Activated T-cell treated with anti-CD3 and anti-CD28 coated beads for 24 hours (primary cell): ENCODE measurements at places on chromosomes 12 and 14.
A peak's percentile ranks its signal among the peaks of the same experiment; 100 is the strongest.

- no peak for DNase-seq
Measured at GRCh38 chr12:117521867-117522266, 160.4 kb upstream of the NOS1 start.

DNA sequence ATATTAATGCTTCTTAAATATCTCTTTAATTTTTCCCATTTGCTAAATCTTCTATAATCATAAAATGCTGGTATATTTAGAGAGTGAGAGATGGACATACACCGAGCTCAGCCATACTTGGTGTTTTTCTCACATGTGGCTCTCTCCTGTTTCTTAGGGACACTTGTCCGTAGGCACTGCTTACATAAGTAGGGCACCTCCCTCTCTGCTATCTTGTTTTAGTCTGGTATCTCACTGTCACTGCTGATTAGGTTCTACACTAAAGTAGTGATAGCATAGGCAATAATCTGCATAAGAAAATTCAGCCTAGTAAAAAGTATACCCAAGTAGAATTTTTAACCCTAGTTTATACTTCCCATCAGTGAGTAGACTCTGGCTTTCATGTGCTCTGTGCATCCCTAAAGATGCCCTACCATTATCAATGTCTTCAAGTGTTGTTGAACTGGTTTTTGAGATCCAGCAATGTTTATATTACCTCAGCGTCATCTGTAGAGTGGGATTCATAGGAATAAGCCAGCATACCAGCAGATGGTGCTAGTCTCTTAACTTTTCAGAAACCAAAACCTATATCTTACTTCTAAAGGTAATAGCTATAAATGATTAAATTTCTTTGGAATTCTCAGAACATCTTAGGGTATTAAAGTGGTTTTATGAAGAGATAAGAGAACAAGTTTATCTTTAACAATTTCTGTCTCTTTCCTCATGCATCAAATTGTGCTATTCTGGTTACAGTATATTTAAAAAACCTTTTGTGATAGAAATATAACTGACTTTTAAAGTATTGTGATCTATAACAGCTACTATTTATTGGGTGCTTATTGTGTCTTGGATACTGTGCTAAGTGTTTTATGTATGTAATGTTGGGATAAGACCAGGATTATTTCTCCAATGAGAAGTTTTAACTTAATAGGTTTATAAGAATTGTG is 32.9 kb downstream of the ARID2 start:
- no peak for DNase-seq

DNA sequence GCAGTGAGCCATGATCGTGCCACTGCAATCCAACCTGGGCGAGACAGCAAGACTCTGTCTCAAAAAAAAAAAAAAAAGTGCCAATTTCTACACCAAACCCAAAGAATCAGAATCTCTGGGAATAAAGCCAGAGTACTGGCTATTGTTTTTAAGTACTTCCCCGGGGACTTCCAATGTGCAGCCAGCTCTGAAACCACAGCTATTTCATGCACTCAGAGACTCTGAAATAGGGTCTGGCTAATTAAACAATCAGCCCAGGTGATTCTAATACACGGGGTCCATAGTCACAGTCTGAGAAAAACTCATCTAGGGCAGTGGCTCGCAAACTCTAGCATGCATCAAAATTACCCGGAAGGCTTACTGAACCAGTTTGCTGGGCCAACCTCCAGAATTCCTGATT is 56.3 kb downstream of the SIX6 start:
- DNase-seq: no peak

DNA sequence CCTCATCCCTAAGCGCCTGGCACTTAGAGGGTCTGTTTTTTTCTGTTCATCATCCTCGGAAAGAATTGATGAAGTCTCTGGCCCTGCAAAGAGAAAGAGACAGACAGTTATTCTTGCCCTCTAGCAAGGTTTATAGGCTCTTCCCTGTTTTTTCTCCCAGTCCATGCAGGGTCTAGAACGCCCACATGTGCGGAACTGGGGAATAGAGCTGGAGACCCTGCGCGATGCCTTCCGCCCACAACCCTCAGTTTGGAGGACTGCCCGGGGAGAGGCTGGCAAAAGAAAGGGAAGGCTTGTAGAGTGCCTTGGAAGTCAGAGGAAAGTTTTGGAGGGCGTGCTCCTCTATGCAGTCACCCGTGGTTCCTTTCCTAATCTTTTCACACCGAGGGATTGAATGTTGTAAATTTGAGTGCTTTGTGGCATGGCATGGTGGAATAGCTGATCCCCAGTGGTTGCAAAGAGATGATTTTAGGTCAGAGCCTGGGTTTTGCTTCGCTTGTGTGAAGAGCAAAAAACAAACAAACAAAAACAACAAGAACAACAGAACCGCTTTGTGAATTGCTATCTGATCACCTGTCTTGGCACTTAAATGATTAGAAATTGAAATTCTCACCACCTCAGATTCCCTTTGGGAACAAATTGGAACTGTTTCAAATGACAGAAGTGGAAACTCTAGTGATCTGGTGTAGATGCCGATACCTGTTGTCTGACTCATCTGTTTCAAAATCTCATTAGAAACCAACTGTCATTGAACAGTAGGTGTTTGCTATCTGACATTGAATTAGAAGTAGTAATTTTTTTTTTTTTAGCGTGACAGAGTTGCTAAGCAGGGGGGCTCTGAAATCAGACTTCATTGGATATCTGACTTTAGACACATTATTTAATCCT is 947 bp downstream of the GAS2L3 start:
- DNase-seq: no peak

DNA sequence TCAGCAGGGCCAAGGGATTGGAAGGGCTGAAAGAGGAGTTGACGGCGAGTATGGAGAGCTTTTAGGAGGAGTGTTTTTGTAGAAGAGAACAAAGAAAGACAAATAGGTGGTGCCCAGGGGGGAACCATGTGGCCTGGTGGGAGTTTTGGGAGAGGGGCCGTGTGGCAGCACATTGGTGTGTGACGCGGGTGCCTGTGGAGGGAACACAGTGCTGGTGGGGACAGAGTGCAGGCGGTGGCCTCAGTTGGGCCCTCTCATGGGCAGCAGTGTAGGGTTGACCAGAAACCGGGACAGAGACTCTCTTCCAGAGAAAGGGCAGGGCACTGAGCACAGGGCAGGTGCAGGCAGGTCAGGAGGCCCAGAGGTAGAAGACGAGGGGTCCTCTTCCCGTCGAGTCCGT is 56.5 kb downstream of the TECPR2 start:
- no peak for DNase-seq

DNA sequence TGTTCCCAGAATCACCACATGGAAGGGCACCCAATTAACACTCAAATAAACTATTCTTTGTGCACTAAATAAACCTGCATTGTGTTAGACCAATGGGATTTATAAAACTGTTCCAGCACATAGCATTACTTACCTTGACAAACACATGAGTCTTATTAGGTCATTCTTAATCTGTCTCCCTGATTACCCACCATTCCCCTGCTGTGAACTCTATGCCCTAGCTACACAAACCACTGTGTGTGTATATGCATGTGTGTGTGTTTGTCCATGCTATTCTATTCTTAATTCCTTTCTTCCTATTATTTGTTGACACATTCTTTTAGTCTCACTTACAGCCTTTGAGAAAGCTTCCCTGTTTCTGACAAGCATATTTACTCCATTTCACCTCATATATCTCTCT is 303.6 kb upstream of the GARIN6 start:
- no peak for DNase-seq

DNA sequence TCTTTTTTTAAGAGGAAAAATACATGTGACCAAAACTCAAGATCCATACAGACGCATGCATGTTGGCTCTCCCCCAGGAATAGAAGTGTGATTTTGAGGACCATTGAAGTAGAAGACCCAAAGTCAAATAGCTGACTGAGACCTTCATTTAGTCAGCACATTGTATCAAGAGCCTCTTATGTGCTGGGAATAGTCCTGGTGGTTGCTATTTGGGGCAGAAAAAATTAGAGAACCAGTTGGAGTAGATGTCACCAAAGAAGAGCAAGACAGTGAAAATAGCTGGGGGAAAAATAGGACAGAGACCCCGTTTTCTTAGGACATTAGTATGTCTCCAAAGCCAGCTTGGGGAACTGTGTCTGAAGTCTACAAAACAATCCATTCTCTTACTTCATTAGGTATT is 93.6 kb downstream of the PELI2 start:
- DNase-seq: no peak

- DNase-seq: no peak
Measured at GRCh38 chr12:19712041-19712440, 272.7 kb downstream of the AEBP2 start.

- no peak for DNase-seq
Measured at GRCh38 chr12:58668871-58669270, 251.4 kb downstream of the LRIG3 start.

GRCh38 chr12:49825971-49826421 is 2.2 kb downstream of the NCKAP5L start:
- DNase-seq: no peak

- DNase-seq: no peak
Measured at GRCh38 chr12:92533280-92533890, 169.4 kb upstream of the PLEKHG7 start.

GRCh38 chr14:35333797-35334743 is 41.9 kb downstream of the PSMA6 start:
- DNase-seq: no peak

- DNase-seq: no peak
Measured at GRCh38 chr12:75783093-75783877, 248.3 kb downstream of the PHLDA1 start.

DNA sequence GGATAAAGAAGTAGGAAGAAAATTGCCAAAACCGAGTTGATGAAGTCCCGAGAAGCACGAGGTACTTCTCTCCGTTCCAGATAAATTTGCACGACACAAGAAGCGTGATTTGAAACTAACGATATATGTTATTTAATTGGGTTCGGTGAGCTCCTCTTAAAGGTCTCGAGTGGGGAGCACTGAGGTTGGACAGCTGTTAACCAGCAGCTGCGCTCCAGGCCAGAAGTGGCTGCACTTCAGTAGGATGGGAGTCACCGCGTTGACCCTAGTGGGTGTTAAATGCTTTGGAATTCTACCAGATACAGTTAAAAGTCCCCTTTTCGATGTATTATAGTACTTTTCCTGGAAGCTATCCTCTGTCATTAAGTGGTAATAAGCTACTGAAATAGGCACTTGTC is 953 bp upstream of the DCAF5 start:
- no peak for DNase-seq

DNA sequence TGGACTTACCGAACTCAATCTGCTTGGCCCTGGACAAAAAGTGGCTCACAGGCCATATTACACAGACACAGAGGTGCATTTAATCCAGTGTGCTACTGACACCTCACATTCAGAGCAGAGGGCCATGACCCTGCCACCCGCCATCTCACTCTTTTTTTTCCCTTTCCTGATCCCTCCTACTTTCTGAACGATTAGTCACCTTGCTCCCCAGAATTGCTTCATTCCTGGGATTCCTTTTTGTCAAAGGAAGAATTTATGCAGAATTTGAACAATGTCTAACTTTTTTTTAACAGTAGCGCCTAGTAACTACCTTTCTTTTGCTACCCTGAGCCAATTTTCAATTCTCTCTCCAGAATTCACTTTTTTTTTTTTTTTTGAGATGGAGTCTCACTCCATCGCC is 4.6 kb downstream of the PKP2 start:
- no peak for DNase-seq

- DNase-seq: no peak
Measured at GRCh38 chr12:69105101-69105962, 134.0 kb upstream of the CPSF6 start.

DNA sequence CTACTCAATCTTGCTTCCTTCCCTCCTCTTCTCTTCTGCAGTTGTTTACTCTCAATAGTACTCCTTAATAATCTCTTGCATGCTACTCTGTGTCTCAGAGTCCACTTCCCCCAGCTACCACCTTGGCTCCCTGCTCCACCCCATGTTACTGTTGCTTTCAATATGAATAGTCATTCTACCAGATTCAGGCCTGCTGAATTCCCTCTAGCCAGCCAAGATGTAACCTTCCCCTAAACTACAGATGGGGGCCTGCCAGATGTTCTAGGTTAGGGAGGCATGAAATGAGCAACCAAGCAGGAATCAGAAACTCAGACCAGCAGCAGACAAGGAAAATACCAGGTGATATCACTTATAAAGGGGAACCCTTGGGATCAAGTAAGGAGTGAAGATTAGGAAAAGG is 392.1 kb upstream of the DDHD1 start:
- no peak for DNase-seq

DNA sequence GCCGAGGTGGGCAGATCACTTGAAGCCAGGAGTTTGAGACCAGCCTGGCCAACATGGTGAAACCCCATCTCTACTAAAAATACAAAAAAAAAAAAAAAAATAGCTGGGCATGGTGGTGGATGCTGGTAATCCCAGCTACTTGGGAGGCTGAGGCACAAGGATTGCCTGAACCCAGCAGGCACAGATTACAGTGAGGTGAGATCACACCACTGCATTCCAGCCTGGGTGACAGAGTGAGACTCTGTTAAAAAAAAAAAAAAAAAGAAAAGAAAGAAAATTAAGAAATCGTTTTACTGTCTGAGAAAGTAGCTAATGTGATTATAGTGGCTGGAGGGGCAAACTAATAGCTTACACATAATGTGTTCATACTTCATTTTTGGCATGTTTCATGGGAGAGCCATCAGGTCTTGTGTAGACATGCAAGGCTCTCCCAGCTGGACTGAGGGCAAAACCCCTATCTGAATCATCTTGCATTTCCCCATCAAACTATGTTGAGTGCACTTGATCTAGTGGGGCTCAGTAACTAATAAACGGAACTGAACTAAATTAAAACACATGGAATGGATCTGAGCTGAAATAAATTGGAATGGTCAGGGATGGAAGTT is 16.2 kb downstream of the KIF21A start:
- DNase-seq: no peak

DNA sequence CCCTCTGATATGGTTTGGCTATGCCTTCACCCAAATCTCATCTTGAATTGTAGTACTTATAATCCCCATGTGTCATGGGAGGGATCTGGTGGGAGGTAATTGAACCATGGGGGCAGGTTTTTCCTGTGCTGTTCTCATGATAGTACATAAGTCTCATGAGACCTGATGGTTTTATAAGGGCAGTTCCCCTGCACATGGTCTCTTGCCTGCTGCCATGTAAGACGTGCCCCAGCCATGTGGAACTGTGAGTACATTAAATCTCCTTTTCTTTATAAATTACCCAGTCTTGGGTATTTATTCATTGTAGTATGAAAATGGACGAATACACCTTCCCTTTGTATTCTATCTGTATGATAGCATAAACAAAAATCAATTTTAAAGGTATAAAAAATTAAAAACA is 333.4 kb upstream of the FBXO33 start:
- no peak for DNase-seq

DNA sequence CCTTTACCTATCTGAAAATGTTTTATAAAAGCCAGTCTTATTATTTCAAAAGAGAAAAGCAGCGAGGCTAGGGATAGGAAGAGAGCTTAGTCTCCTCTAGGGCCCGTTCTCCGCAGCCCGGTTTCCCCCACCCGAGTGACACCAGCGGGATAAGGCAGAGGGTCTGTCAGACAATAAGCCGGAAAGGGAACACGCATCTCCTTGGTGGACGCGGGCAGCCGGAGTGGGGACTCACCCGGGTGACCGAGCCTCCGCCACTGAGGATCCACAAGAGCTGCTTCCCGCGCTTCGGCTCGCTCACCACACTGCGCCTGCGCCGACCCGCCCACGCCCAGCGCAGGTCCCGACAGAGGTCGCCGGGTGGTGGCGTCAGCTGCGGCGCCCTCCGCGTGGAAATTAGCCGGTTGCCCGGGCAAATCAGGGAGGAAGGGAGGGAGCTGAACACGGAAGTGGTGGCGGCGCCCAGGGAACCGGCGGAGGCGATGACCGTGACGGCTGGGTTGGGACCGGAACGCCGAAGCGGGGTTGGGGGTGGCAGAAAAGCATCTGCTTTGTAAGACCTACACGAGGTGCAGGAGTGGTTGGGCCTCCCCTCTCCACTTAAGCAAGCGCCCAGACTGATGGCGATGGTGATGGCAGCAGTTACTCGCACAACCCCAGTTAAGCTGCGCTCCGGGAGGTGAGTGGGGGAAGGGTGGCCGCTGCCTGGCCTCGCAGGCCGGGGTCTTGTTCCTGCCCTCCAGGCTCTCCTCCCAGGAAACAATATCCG is at the start of the genes SOCS4 and WDHD1:
TSS of gene SOCS4 (plus strand) at position 444 of the 769 bp plus-strand sequence. CDS start 15,806 bp downstream, outside the sequence.
TSS of gene WDHD1 (minus strand) at position 307 of the 769 bp plus-strand sequence. CDS start 312 bp downstream, outside the sequence.
- DNase-seq: peak; percentile 98
